IMR-90 (cell line): ENCODE measurements at places on chromosomes 7 and 10. TPM values are rescaled to one million over a fixed set of nuclear protein-coding genes. Genes with fewer than 3 reads are reported as not detected.

DNA sequence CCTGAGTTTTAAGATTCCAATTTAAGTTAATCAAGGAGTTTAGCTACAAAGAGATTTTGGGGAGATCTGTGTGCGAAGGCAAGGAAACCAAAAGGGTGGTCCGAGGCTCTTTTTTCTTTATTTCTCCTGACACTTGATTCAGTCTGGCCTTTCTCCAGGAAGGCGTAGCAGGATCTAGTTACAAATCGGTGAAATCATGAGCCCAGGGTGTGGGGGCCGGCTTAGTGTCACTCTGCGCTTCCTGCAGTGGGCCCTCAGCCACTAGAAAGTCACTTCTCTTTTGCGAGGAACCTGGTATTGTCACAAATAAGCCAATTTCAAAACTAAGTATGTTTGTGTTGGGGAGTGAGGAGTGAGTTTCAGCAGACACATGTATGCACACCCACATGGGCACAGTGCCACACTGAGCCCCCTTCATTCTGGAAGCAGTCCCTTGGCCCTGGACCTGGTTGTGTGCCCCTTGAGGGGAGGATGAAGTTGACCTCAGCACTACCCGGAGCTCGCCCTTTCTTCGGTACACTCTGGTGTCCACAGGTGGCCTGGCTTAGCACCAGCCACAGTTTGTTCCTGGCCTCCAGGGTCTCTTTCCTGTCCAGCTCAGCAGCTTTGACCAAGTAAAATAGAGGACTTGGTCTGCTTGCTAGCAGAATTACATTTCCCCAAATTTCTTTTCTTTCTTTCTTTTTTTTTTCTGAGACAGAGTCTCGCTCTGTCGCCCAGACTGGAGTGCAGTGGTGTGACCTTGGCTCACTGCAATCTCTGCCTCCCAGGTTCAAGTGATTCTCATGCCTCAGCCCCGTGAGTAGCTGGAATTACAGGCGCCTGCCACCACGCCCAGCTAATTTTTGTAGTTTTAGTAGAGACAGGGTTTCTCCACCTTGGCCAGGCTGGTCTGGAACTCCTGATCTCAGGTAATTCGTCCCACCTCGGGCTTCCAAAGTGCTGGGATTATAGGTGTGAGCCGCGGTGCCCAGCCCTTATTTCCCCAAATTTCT lies 84.0 kb upstream of the BTBD16 start:
- peak; percentile 34 for DNase-seq

DNA sequence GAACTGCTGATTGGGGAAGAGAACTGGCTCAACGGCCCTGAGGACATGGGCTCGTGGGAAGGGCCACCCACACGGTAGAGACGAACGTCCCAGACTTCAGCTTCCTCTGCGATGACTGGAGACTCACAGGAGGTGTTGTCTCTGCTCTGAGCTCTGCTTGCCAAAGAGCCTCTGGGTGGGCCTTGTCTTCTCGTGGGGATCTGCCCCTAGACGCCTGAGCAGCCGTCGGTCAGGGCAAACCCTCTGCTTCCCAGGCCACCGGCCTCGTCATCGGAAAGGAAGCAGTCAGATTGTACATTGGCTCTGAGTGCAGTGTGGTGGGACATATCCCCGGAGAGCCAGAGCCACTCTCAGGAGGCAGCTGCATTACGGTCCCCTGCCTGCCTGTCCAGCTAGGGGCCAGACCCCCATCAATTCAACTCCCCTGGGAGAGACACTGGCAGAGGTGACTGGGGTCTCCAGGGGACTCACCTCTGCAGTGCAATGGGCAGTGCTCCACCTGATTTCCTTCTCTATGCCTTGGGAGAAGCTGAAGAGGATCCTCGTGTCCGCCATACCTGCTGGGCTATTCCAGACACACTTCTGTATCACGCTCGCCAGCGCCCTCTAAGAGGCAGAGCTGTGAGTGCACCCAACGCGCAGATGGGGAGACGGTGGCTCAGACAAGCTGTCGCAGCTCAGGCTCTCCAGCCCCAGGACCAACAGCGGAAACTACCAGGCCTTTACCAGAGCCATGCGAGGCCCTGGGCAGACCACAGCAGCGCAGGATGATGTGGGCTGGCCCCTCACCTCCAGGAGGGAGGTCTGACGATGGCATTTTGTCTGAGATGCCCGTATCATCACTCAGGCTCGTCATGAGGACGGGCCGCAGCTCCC lies 227.4 kb downstream of the TCERG1L start:
- DNase-seq, result no peak

DNA sequence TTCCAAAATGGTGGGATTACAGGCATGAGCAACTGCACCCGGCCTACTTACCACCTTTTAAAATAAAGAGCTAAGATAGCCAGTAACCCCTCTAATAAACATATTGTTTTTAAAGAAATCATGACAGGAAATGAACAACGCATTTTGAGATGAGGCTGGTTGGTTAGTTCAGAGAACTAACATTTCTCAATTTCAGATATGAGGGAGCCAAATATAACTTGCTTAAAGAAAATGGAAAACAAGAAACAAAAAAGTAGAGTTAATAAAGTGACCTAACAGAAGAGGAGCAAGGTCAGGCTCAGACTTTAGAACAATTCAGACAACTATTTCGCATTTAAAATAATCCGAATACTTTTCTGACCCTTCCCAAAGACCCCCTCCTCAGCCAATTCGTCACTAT lies 254.9 kb upstream of the PHF14 start:
- DNase-seq, result no peak

GRCh38 chr7:17690030-17690429 lies 250.3 kb downstream of the SNX13 start:
- peak; percentile 95 for DNase-seq

Gene WDR86
- not detected in 2 replicates for polyA plus RNA-seq
